ENCODE measurements at places on chromosomes 1 and 21.
A peak's percentile ranks its signal among the peaks of the same experiment; 100 is the strongest.

DNA sequence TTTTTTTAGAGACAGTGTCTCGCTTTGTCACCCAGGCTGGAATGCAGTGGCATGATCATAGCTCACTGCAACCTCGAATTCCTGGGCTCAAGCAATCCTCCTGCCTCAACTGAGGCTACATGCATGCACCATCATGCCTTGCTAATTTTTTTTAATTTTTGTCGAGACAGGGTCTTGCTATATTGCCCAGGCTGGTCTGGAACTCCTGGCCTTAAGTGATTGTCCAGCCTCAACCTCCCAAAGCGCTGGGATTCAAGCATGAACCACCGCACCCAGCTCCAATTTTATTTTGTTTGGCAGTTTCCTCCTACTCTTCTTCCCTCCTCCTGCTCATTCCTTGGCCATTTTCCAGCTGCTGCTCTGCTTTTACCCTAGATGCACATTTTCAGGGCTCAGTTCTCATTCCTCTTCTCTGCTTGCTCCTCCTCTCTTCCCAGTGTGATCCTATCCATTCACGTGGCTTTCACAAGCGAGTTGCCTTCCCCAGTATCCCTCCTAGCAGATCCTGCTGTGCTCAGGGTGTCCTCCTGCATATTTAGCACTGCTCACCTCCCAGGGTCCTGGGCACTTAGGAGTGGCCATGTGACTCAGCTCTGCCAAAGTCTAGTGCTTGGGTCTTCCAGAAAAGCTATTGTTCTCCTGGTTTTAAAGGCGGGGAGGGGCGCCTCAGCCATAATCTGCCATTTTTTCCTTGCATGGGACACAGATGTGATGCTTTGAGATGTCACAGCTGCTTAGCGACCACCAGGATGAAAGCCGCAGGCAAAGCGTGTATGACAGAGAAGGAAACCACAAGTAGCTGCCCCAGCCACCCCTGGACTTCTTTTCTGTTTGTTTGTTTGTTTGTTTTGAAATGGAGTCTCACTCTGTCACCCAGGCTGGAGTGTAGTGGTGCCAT lies 33.7 kb downstream of the PSEN2 start:
- peak; percentile 73 for DNase-seq
- peaks cover 2% of the 10 kb centered on the region for H3K36me3 ChIP-seq
- no peaks in the 10 kb centered on the region for H3K27me3 ChIP-seq
- no peak overlapping the region for H3K27ac ChIP-seq
- peaks cover 4% of the 10 kb centered on the region for H3K4me1 ChIP-seq

- no peak overlapping the region for H3K4me3 ChIP-seq
- H3K4me1 ChIP-seq = peaks cover 13% of the 10 kb centered on the region
- DNase-seq = no peak
- H3K36me3 ChIP-seq = no peaks in the 10 kb centered on the region
- H3K27ac ChIP-seq = no peak overlapping the region
Measured at GRCh38 chr1:205593967-205594366, 37.8 kb downstream of the ELK4 start.

DNA sequence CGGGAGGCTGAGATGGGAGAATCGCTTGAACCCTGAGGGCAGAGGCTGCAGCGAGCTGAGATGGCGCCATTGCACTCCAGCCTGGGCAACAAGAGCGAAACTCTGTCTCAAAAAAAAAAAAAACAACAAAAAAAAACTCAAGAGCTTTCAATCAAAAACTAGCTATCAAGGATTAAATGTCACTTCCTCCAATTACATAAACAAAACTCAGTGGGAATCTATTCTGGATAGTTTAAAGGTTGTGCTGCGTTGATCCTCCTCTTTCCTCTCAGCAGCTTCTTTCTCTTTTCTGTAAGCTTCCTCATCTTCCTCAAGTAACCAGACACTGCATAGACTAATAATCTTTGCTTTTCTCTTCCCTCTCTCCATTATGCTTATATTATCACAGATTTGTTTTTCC lies 20.7 kb downstream of the EIF4G3 start:
- no peaks in the 10 kb centered on the region for H3K27me3 ChIP-seq
- no peak overlapping the region for H3K4me3 ChIP-seq
- H3K27ac ChIP-seq = no peak overlapping the region
- no peak for DNase-seq
- peaks cover 4% of the 10 kb centered on the region for H3K36me3 ChIP-seq

DNA sequence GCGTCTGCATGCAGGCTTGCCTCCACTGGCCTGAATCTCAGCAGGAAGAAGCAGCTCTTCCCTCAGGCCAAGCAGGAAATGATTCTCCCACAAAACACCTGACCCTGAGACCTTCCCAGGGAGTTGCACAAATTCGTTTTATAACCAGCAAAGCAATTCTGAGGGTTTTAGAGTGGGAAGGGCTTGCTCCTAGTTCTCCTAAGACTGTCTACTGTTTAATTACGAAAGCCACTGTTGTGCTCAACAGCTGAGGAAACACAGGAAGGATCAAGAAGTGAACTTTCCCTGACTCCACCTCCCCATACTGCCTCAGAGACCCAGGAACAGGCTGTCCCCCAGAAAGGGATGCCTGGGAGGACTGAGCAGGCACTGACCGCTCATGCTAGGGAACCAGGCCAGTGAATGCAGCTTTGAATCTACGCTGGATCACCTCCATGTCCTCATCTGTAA lies 37.0 kb upstream of the PUM1 start:
- 0 out of 2 replicates have a peak overlapping the region, but pooled peaks have one; percentile 7 for H3K27ac ChIP-seq
- peaks cover 10% of the 10 kb centered on the region for H3K4me1 ChIP-seq
- no peaks in the 10 kb centered on the region for H3K36me3 ChIP-seq

- H3K36me3 ChIP-seq = peaks cover 5% of the 10 kb centered on the region
- peak overlapping the region; percentile 67 for H3K4me3 ChIP-seq
- H3K27me3 ChIP-seq = no peaks in the 10 kb centered on the region
- peak overlapping the region; percentile 93 for H3K27ac ChIP-seq
- DNase-seq = peak; percentile 70
Measured at GRCh38 chr1:201649761-201650622, 111.1 kb downstream of the NAV1 start.

Data from IMR-90 (cell line).